B cell (primary cell): ENCODE measurements at places on chromosomes 16 and 17.

DNA sequence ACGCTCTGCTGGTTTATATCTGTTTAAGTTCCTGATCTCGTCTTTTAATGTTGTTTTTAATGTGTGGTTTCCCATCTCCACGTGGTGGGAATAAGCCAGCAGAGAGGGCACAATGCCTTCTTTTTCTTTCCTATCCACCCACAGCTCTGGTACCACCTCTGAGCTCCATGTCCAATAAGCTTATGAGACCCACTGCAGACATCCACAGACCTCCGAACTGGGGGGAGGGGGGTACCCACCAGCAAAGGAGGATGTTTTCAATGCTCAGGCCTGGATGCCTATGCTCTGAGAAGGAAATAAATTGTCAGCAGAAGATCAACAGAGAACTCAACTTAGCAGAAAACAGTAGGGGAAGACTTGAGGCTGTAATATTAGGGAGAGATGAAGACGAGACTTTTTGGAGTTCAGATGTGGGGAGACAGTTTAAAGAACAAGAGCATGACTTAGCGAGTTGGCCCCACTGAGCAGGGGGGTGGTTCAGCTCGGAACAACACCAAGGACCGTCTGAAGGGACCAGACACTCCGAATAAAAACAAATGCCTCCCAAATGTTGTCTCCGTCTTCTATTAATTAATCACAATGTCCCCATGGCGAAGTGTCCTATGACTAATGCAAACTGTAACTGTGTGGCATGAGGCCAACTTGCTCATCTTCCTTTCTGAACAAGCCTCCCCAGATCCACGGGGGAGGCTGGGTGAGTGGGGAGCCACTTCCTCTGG lies 62.7 kb downstream of the GAS7 start:
- no peak for DNase-seq

- DNase-seq: no peak
Observed at GRCh38 chr16:71410146-71410545, 31.7 kb downstream of the TLE7 start.

DNA sequence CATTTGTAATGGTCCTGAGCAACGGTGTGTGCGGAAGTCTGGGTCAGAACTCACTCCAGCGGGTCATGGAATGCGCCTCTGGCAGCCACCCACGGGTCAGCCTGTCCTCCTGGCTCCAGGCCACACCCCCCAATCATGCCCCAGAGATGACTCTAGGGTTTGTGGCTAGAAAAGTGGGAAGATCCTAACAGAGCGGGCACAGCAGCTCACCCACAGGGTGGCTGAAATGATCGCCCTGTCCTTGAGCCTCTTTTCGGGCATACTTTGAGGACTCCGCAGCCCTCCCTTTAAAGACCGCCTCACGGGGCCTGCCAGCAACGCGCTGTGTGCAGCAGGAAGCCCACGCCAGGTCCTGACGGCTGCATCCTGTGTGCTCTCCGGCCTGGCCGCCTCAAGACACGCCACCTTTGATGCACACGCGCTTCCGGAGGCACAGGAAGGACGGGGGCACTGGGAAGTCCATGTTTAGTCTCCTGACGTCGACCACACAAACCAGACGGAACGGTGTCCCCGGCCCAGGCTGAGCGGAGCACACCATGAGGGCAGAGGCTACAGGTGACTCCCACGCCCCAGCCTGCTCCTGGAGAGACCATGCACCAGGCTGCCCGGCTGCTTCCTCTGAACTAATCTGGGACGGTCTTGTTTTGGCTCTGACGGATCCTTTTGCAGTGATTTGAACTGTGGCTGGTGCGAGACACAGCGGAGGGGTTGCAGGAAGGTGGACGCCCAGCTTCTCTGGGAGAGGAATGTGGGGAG lies 92.9 kb downstream of the TBC1D16 start:
- peak; percentile 77 for DNase-seq

GRCh38 chr16:51045794-51046193 lies 105.3 kb downstream of the SALL1 start:
- no peak for DNase-seq

DNA sequence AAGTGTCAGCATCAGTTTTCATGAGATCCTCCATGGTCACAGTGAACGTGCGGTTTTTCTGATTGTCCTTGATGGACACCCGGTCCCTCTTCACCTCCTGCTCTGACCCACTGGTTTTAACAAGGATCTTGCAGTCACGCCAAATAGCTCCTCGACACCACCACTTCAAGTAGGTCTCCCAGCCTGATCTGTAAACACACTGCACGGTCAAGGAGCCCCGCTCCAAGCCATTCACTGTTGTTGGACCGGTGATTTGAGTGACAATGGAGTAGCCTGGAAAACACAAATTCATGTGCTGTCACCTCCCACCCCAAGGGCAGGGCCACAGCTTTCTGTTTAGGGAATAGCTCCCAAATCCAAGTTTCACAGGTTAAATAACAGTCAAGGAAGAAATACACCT lies 8.2 kb downstream of the CD300LF start:
- no peak for DNase-seq

GRCh38 chr16:30903596-30903995 lies 7.2 kb downstream of the CTF1 start:
- DNase-seq: peak; percentile 29

GRCh38 chr16:84131117-84131516 lies 13.9 kb downstream of the HSDL1 start:
- no peak for DNase-seq

DNA sequence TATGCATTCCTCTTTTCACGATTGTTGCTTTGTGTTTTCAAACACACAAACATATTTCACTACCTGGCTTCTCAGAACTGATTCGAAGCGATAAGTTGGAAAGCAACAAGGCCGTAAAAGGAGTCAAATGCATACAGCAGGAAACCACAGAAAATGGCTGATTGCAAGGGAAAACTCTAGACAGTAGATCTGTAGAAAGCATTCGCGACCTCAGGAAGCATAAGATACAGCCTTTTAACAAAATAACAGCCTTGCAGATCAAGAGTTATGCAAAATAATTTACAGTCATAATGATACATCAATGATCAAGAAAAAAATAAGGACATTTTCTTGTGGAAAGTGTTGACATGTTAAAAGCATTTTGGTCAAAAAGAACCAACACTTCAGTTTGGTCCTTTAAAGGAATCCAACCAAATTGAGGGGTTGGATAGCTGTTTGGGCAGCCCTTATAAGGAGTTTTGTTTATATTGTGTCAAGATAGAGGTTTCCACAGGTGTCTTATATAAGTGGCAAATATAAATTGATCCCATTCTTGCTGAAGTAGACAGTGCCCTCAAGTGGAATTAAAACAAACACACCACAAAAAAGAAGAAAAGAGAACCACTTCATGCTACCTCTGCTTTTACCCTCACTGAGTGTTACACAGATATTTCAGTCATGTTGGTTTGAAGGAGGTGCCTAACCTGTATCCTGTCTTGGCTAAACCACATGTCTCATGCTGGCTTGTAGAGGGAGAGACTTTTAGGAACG lies 5.5 kb downstream of the CYLD start:
- peak; percentile 60 for DNase-seq

DNA sequence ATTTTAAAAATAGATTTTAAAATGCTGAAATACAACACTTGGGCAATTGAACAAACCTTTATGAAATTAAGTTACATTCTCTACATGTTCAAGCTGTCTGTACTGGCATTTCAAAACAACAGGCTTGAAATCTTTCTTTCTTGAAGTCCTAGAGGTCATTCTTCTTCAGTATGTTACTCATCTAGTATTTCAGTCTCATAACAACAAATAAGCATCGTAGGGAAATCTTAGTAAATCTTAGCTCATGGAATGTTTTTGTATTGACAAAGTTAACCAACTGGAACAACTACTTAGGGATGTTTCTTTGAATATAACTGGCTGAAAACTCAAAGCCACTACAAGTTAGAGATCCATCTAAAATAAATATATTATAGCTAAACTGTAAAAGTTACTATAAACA lies 96.6 kb downstream of the KIF2B start:
- DNase-seq: no peak

- no peak for DNase-seq
Observed at GRCh38 chr17:19273731-19274130, 36.6 kb downstream of the EPN2 start.

DNA sequence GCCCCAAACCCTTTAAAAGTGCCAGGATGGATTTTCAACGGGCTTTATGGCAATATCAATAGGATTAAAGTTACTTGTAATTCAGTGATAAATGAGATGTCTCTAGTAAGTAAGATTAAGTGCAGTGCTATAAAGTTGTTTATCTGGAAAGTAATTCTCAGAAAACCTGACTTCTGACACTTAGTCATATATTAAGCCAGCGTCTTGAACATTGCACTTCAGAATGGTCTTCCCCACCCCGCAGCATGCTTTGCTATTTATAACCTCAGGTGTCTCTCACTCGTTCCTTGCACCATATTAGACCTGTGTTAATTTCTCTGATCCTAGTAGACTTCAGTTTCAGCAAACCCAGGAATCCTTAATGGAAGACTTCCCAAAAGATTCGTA lies 2.1 kb upstream of the MAF start:
- no peak for DNase-seq

GRCh38 chr17:61379457-61380216 lies 20.0 kb upstream of the TBX2 start:
- DNase-seq: no peak

GRCh38 chr17:47906443-47906842 lies 10.4 kb downstream of the SP2 start:
- no peak for DNase-seq

- DNase-seq: no peak
Observed at GRCh38 chr17:64747938-64748540, 85.9 kb upstream of the SMURF2 start.

- peak; percentile 92 for DNase-seq
Observed at GRCh38 chr17:78337244-78338109, 22.4 kb downstream of the SOCS3 start.

- DNase-seq: no peak
Observed at GRCh38 chr16:58999762-59000161, 265.6 kb upstream of the GOT2 start.

- DNase-seq: no peak
Observed at GRCh38 chr17:73826181-73826871, 182.1 kb upstream of the SDK2 start.

GRCh38 chr17:40355123-40355803 lies 9.3 kb downstream of the GJD3 start:
- DNase-seq: peak; percentile 86

- DNase-seq: no peak
Observed at GRCh38 chr17:46917516-46917915, 5.4 kb upstream of the GOSR2 start.

DNA sequence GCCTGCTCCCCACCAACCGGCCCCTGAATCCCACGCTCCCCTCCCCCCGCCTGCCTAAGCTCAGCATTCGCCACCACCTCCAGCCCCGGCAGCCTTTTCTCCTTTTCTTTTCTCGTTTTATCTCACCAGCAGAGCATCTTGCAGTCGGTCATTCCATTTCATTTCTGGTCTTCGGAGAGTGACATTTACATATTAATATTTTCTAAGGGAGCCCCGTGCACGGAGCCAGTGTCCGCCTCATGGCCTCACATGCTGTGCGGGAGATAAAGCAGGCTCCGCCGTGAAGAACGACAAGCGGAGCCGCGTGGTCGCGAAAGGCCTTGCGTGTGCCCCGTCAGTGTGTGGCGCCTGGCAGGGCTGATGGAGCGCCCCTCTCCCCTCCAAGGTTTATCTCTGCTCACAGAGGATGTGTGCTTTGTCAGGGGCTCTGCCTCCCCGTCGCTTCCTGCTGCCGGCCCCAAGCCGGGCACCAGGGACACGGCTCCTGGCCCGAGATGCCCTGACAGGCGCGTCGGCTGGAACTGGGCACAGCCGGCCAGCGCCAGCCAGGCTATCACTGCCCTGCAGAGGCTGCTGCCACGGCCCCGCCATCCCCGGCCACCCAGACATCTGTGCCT lies 95.5 kb upstream of the GSE1 start:
- no peak for DNase-seq

- DNase-seq: no peak
Observed at GRCh38 chr16:66066404-66066803, 300.1 kb upstream of the CDH5 start.

DNA sequence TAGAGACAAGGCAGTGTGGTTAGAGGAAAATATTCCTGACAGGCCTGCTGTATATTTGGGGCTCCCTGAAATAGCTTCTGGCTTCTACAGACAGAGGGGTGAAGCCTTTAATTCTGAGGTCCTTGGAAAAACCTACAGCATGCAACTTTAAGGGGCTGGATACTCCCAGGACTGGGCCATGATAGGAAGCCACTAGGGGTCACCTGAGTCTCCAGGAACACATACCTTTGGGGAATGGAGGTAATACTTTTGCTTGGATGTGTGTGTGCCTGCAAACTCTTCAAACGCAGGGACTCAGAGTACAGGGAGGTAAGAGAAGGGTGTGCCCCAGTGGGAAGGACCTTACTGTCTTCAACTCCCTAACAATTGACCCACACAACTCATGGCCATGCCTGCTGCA lies 4.1 kb downstream of the ASIC2 start:
- DNase-seq: no peak

DNA sequence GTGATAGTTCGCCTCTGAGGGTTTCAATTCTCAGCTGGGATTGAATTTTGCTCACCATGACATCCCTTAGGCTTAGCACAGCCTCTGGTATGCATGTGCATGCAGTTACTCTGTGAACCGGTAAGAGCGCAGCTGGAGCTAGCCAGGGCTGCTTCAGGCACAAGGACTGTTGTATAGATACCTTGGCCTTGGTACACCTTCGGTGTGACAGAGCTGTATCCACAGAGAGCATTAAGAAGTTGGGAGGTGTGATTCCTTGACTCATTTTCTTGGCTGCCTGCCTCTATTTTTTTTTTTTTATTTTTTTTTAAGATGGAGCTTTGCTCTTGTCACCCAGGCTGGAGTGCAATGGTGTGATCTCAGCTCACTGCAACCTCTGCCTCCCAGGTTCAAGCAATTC lies 2.2 kb upstream of the NUTF2 start:
- DNase-seq: no peak

DNA sequence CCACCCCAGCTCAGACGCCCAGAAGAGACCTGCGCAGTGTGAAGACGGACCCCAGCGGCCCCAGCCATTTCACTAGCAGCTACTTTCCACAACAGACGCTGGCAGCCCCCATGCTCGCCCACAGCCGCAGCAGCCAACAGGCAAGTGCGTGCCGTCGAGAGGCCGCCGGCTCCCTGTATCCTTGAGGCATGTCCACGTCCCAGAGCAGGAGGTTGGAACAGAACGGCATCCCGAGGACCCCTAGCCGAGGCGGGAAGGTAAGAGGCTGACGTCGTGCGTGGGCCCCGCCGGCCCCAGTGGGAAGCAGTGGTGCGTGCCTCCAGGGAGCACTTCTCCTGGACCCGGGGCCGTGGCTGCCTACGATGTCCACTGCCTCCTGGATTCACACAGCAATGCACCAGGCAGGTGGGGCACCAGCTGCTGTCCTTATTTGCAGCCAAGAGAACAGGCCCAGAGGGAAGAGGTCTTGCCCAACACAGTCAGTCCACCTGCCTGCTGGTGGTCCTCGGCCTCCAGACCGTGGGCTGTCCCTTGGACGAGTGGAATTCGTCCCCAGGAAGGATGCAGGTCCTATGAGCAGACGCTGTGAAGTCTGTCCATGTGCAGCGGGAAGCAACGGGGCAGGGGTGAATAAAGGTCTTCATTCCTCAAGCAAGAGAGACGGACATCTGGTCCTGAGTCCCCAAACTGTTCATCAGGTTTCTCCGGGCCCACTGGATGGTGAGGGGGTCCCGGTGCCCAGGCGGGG lies 38.5 kb downstream of the SLC7A5 start:
- no peak for DNase-seq
